ENCODE measurements at places on chromosomes 7 and 10.

- DNase-seq = no peak
Observed at GRCh38 chr7:90579181-90579688, 16.9 kb upstream of the CDK14 start.

GRCh38 chr7:122300956-122301833 lies 3.4 kb downstream of the FEZF1 start:
- DNase-seq = no peak

GRCh38 chr7:25427721-25428120 lies 199.4 kb upstream of the NPVF start:
- no peak for DNase-seq

DNA sequence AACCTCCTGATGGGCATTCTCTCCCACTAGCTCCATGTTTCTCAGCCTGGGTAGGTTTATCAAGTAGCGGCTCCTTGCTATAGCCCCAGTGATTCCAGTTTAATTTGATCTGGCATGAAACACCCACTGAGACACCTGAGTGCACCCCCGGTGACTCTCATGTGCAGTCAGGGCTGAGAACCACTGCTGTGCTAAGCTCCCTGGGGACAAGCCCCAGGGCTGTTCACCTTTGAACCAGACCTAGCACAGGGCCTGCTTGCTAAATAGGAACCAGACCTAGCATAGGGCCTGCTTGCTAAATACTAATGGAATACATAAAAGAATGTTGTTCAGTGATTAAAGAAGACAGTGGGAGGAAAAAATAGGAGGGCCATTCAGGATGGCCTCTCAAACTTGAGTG lies 167.6 kb downstream of the JAZF1 start:
- DNase-seq = no peak

GRCh38 chr7:26428571-26428970 lies 136.9 kb downstream of the SNX10 start:
- no peak for DNase-seq

DNA sequence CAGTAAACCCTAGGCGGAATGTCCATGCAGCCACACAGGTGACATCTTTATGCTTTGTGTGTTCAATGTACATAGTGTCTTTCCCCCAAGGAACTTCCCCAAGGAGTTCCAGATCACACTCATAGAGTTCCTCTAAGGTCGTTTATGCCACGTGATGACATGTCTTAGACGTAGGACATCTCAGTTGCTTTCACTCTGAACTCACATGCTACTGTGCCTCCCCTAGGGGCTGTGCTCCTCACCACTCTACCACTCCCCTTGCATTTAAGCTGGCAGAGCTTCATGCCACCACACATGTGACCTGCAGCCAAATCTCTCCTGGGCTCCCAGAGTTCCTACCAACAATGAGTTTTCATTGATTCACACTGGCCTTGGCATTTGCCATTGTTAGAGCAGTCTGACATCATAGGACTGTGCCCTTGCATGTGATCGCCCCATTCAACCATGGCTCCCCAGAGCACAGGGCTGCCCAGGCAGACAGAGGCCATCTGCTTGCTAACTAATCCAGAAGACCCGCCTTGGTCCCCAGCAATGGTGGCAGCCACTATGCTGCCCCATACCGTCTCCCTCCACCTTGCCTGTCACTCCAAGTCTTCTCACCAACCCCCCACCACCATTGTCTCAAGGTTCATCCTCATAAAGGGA lies 95.3 kb upstream of the MACROH2A2 start:
- DNase-seq = no peak

GRCh38 chr7:152759949-152760853 lies 649 bp downstream of the ACTR3B start:
- peak; percentile 10 for DNase-seq

DNA sequence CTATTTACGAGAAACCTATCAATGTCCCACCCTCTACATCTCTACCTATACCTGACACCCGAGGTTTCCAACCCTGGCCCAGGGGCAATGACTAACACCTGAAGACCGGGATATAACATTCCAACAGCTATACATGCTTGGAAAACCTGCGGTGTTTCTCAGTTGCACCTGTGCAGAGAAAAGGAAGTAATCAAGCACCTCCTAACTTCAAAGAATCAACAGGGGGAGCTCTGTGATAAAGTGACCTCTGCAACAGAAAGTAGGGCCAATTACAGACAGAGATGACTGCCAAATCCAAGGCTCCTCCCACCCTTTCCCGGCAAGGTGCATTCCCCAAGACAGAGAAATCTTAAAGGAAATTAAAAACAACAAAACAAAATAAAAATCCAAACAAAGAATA lies 41.3 kb downstream of the CCDC6 start:
- no peak for DNase-seq

DNA sequence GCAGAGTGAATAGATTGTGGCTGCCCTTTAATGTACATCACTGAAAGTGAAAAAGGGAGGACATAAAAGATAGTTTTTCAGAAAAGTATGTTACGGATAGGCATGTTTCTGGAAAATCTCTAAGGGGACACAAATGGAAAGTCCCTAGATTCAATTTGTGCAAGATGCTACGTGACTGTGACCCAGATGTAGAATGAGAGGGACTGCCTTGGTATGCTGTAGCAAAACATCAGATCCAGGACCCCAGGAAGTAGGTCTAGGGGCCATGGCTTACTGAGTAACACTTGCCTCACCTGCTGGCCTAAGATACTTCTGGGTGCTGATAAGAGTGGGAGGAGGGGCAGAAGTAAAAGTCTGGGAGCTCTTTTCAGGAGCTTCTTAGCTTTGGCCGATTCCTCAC lies 191.2 kb upstream of the PHYHIPL start:
- DNase-seq = no peak

DNA sequence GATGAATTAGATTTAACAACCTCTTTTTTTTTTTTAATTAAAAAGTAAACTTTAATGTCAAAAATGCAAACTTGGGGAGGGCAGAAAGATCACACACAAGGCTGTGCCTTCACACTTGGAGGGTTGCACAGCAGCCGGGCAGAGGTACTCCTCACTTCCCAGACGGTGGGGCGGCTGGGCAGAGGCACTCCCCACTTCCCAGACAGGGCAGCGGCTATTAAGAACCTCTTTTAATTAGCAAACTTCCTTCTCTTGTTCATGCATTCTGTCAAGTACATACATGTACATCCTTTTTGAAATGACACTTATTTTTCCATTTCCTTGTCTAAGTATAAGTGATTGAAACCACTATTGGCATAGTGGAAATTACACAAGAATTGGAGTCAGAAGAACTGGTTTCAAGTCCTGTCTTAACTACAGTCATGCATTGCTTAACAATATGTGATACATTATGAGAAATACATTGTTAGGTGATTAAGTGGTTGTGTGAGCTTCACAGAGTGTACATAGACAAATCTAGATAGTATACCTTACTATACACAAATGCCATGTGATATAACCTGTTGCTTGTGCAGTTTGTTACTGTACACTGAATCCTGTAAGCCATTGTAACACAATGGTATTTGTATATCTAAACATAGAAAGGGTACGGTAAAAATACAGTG lies 26.5 kb downstream of the BTRC start:
- DNase-seq = no peak
